ENCODE measurements at places on chromosomes 7 and 10.
A peak's percentile ranks its signal among the peaks of the same experiment; 100 is the strongest.

- no peak for DNase-seq
Measured at GRCh38 chr10:114683593-114683992, 25.5 kb upstream of the ABLIM1 start.

DNA sequence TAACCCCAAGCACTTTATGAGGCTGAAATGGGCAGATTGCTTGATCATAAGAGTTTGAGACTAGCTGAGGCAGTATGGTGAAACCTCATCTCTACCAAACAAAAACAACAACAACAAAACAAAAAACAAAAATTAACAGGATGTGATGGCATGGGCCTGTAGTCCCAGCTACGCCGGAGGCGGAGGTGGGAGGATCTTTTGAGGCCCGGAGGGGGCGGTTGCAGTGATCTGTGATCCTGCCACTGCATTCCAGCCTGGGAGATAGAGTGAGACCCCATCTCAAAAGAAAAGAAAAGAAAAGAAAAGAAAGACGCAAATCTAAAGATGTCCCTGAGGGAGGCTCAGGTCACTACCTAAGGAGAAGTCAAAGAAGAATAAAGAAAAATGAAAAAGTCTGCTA lies 35.3 kb upstream of the AGR2 start:
- DNase-seq, result no peak

- no peak for DNase-seq
Measured at GRCh38 chr7:67463316-67463715, 466.7 kb downstream of the TYW1 start.

DNA sequence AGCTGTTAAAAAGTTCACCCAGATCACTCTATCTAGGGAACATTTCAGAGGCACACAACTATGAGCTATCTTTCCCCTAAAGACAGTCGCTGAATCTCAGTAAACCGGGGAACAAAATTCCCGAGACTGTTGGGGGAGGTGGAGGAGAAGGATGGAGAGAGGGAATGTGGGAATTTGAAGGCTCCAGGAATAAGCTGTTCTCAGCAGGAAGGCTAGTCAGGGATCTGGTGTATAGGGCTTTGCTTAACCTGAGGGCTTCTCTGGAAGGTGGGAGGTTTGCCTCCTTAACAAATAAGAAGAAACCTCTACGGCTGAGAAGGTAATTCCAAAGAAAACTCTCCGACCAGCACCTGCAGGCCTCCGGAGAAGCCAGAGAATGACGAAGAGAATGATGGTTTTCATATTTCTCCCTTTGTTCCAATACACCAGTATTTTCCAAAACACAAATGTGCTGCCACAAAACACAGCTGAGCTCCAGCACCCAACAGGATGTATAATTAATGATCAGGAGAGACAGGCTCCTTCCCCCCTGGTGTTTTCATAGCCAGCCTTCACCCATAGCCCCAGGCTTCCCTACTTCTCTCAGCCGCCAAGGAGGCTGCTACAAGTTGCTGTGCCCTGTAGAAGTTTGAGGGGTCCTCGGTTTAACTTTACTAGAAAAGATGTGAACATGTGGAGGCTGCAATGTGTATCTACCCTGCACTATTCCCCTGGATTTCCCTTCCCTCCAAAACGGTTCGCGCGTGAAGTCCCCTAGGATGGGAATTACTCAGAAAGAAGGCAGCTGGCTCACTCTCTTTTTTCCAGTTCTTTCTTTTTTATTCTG lies 2.0 kb downstream of the KCNMA1 start:
- no peak for DNase-seq

DNA sequence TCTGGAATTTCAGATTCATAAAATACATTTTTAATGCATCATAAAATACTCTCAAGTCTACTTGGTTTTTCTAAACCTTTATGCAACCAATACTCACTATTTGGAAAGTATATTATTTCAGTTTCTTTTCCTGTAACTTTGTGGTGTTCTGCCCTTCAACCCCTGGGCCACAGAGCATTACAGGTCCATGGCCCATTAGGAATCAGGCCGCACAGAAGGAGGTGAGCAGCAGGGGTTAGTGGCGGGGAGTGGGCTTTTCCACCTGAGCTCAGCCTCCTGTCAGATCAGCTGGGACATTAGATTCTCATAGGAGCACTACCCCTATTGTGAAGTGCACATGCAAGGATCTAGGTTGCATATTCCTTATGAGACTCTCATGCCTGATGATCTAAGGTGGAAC lies 9.7 kb downstream of the SNX13 start:
- no peak for DNase-seq

DNA sequence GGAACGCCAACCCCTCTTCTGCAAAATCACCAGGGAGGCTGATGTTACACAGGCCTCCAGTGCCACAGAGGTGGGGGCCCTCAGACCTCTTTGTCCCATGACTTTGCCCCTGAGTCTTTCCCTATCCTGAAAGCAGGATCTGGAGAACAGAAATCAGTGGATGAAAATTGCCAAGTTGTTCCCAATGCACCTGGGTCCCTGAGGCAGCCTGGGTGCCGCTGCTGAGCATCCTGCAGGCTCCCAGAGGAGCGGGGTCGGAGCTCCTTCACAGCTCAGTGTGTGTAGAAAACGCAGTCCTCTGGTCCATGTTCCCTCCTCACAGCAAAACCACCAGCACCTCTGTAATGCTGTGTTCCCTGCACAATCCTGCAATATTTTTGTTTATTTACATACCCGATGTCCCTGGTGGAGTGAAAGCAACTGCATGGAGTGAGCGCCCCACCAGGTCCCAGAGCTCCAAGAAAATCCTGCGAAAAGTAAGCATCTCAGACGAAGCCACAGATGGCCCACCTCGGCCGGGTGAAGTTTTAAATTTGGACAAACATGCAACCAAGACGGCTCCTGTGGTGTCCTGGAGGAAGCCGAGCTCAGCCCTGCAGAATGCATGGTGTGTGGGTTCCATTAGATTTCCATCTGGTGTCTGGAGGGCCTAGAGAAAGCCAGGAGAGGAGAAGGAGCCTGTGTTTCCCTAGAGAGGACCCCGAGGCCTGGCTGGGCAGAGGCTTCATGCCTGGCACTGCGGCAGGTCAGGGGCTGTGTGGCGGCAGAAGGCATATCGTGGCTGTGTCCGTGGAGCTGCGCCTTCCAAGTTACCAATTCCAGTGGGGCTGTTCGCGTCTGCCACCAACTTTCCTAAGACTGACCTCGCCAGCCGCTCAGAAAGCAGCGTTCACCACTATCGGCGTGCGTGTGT lies 235.2 kb downstream of the WDR37 start:
- DNase-seq, result no peak

DNA sequence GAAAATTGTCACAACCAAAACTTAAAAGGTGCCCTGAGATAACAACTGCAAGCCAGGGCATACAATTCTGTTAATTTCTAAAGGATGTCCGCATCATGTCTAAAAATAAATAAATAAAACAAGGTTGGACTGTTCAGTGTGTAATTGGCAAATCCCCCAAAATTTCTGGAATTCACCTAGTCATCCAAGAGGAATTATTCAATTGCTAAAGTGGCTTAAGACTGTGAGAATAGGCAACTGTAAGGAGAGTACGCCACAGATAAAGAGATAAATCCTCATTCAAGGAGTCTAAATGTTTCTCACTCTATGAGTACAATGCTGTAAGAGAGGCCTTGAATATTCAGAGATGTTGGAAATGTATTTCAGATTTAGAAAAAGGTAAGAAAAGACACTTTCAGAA lies 37.2 kb downstream of the PIK3AP1 start:
- no peak for DNase-seq

GRCh38 chr10:21194510-21194993 lies 297.4 kb upstream of the NEBL start:
- no peak for DNase-seq

- DNase-seq, result no peak
Measured at GRCh38 chr7:28088032-28088431, 92.6 kb downstream of the JAZF1 start.

DNA sequence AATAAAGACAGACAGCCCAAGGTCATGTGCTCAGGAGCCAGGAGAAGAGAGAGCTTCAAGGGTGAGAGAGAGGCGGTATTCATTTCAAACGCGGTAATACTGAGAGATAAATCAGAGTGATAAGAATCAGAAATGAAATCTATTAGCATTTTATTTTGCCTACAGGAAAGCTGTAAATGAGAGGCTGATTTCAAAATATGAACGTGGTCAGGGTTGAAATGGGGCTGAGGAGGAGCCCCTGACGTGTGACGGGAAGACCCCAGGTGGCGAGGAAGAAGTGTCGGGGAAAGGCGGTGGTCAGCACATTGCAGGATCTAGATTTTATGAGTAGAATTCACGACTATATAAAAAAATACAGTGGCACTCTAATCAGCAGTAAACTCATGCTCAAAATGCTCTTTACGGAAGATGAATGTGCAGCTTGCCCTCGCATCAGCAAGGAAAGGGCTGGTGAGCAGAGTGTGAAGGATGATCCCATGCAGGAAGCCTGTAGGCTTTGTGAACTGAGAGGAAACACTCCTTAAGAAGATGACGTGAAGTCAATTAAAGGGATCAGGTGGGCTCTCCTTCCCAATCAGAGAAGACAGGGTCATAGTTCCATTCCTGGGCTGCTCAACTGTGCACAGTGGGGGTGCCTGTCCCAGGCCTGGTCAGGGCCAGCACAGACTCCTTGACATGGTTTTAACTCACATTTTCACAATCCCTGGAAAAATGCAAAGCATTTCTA lies 360.2 kb downstream of the PTPRN2 start:
- no peak for DNase-seq

- no peak for DNase-seq
Measured at GRCh38 chr7:28606421-28606820, 194.1 kb downstream of the CREB5 start.

- DNase-seq, result no peak
Measured at GRCh38 chr7:156836443-156836842, 56.5 kb downstream of the LMBR1 start.

- no peak for DNase-seq
Measured at GRCh38 chr10:46526682-46527038, 29.8 kb downstream of the GPRIN2 start.

GRCh38 chr10:112235920-112236319 lies 47.3 kb upstream of the TECTB start:
- DNase-seq, result no peak

DNA sequence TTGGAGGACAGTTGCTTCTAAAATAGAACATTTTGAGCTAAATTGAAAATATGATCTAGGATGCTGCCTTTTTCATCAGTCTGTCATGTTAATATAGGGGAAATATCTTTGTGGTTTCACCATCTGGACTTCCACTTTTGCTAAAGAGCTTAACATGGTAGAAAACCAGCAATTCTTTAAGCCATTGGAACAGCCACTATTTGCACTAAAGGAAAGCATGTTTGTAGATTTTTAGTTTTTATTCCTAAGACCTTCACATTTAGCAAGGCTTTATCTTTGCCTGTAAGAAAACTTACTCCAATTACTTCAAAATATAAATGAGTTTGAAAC lies 291.0 kb downstream of the RNLS start:
- no peak for DNase-seq

- DNase-seq, result no peak
Measured at GRCh38 chr10:983971-984655, 4.1 kb upstream of the GTPBP4 start.

GRCh38 chr10:100670828-100671479 lies 74.4 kb upstream of the PAX2 start:
- peak; percentile 47 for DNase-seq

- DNase-seq, result no peak
Measured at GRCh38 chr10:114697061-114697598, 39.1 kb upstream of the ABLIM1 start.

DNA sequence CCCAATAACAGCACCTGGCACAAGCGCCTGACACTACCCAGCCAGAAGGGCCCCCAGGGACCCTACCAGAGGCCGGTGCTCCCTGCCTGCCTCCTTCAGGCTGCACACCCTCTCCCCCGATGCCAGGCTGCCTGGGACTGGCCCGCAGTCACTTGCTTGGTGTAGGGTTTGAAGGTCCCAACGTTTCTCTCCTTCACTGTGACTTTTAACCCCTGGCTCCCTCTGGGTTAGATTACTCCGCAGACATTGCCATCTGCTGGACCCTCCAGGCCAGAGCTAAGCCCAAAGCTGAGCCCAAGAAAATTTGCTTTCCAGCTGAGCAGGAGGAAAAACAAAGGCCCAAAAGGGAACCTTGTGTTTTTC lies 6.9 kb downstream of the CDHR1 start:
- DNase-seq, result no peak

GRCh38 chr7:66333443-66333842 lies 128.3 kb downstream of the TPST1 start:
- no peak for DNase-seq

- no peak for DNase-seq
Measured at GRCh38 chr10:44398747-44399658, 14.1 kb upstream of the CXCL12 start.

DNA sequence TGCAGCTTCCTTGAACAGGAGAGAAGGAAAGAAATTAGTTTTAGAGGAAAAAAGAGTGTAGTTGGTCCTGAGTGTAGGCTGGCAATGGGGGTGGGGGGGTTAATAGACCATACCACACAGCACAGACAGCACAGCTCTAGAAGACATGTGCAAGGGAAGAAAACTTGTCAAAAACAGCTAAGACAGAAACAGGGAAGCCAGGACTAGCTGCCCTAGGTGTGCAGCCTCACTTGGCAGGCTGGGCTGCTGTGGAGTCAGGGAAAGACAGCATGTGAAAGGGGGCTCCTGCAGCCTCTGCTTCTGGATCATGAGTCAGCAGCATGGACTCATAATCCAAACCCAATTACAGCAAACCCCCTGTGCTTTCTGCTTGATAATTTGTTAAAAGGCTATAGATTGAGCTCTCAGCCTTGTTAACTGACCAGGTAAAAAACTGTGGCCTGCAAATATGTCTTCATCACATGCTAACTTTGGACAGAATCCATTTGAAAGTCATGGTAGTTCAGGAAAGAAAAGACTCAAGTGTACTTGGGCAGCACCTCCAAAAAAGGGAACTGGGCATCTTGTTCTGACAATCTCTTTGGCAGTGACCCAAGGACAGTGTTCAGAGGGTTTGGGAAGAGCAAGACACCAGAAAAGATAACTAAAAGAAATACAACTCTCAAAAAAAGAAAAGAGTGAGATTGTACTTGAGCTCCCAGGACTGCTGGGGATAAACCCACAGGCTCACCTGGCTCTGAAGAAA lies 142.2 kb upstream of the VWC2 start:
- no peak for DNase-seq

DNA sequence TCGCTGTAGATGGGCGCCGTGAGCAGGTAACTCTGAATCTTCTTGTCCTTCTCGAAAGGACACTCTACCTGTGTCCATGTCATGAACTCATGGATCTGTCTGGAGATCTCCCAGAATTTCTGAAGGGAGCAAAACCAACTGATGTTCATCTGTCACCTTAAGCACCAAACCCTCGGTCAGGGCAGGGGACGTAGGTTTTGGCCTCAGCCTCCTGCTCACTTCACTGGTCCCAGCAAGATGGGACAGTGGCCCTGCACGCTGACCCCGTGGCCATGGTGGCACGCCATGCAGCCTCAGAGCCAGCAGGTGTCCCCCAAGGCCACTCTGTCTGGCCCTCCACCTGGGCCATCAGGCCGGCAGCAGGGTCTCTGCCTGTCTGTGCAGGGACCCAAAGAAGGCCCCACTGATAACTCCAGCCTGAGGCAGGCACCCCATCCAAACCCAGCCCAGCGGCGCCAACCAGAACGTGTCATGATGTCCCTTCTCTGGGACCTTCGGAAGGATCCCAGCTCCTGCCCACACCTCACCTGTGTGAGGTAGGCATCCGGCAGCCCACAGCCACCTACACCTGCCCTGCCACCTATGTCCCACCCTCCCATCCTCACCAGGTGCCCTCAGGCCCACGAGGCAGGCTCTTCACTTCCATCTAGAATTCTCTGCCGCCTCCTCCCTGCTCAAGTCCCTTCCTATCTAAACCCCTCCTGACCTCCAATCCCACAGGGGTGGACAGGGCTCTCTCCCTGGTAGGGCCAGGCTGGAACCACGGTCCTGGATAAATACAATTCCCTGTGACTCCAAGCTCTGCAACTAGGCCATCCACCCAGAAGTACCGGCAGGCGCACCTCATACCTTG lies 59.0 kb downstream of the CSGALNACT2 start:
- DNase-seq, result no peak

Data from naive B cell (primary cell).